Activated CD4-positive, alpha-beta T cell treated with anti-CD3 and anti-CD28 coated beads, Interleukin-2, amount 10 ng/mL, durations not matched to agents 7 days and 5 days (primary cell): ENCODE measurements at places on chromosomes 2 and 18. TPM values are rescaled to one million over a fixed set of nuclear protein-coding genes. Genes with fewer than 3 reads are reported as not detected.

C2orf15 gene
- total RNA-seq = 0.72 TPM

- no peak overlapping the region for H3K4me3 ChIP-seq
- H3K36me3 ChIP-seq = no peaks in the 10 kb centered on the region
- no peaks in the 10 kb centered on the region for H3K4me1 ChIP-seq
- H3K27ac ChIP-seq = no peak overlapping the region
- peaks cover 30% of the 10 kb centered on the region for H3K27me3 ChIP-seq
- no peak for DNase-seq
These were observed 66.2 kb upstream of the DLX2 start for GRCh38 chr2:172168917-172169346.

GRCh38 chr2:237440819-237441281 is 26.9 kb upstream of the COL6A3 start:
- H3K4me1 ChIP-seq = peaks cover 57% of the 10 kb centered on the region
- H3K4me3 ChIP-seq = no peak overlapping the region
- peaks cover 3% of the 10 kb centered on the region for H3K36me3 ChIP-seq
- H3K27me3 ChIP-seq = no peaks in the 10 kb centered on the region
- DNase-seq = peak; percentile 24
- peak overlapping the region; percentile 38 for H3K27ac ChIP-seq

GRCh38 chr18:24726727-24727492 is 266.5 kb downstream of the HRH4 start:
- H3K4me1 ChIP-seq = peaks cover 2% of the 10 kb centered on the region
- no peak overlapping the region for H3K27ac ChIP-seq

DNA sequence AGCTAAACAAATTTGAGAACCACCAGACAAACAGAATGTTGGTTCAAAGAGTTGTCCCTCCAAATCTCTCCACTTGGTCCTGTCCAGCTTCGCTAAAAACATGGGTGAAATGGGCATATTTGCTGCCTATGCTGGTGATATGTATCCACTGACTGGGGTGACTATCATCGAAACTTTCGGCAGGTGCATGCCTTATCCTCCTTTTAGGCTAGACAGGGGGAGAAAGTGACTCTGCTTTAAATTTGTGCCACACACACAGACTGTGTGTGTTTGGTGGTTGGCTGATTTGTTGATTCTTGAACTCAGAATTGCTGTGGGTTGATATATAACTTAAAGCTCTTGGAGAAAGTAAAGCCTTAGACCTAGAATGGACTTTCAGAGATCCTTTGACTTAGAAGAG is 324.1 kb upstream of the NT5C1B start:
- no peaks in the 10 kb centered on the region for H3K27me3 ChIP-seq
- no peak overlapping the region for H3K27ac ChIP-seq
- no peak overlapping the region for H3K4me3 ChIP-seq
- H3K4me1 ChIP-seq = no peaks in the 10 kb centered on the region
- H3K36me3 ChIP-seq = no peaks in the 10 kb centered on the region

DNA sequence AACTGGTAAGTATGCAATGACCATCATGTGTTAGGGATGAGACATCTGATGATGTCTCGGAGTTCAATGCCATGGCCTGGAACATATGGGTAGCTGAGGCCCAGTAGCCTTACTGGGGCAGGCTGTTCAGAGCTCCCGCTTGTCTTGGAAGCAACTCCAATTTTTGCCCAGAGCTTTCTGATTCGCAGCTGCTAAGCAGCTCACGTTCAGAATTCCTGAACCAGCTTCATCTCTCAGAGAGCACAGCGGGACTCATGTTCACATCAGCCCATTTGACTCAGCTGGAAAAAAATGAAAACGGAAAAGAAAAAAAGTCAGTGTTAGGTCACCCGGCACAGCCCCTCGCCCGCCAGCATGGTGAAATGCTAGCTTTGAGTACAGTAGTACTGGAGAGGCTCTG is 16.8 kb upstream of the LRATD1 start:
- no peak overlapping the region for H3K4me3 ChIP-seq
- H3K27ac ChIP-seq = no peak overlapping the region
- H3K36me3 ChIP-seq = no peaks in the 10 kb centered on the region

DNA sequence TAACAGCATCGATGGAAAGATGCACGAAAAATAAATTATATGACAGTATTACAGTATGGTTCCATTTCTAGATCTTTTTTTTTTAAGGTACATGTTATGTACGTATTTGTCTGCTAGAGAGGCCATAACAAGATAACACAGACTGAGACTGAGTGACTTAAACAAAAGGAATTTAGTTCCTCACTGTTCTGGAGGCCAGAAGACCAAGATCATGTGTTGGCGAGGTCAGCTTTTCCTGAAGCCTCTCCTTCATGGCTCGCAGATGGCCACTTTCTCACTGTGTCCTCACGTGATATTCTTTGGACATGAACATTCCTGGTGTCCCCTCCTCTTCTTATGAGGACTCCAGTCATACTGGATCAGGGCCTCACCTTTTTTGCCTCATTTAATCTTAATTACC is 177.4 kb downstream of the CAPN13 start:
- DNase-seq = no peak
- H3K36me3 ChIP-seq = peaks cover 1% of the 10 kb centered on the region
- H3K27ac ChIP-seq = no peak overlapping the region
- no peaks in the 10 kb centered on the region for H3K27me3 ChIP-seq

DNA sequence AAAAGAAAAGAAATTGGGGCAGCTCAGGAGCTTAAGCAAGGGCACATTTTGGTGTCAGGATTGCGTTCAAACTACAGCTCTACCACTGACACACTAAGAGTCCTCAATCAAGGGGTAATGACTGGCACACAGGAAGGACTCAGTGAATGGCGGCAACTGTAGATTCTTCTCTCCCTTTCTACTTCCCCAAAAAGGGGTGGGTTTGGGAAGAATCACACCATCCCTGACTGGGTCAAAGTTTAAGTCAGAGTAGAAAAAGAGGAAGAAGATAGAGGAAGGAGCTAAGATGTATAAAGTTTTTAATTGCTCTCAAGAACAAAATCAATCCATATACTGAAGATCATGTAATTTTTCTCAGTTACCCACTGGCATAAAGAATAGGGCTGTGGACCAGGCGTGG is 2.6 kb downstream of the NLRC4 start:
- no peak overlapping the region for H3K4me3 ChIP-seq
- no peaks in the 10 kb centered on the region for H3K36me3 ChIP-seq
- no peak for DNase-seq
- no peak overlapping the region for H3K27ac ChIP-seq
- H3K4me1 ChIP-seq = peaks cover 8% of the 10 kb centered on the region

DNA sequence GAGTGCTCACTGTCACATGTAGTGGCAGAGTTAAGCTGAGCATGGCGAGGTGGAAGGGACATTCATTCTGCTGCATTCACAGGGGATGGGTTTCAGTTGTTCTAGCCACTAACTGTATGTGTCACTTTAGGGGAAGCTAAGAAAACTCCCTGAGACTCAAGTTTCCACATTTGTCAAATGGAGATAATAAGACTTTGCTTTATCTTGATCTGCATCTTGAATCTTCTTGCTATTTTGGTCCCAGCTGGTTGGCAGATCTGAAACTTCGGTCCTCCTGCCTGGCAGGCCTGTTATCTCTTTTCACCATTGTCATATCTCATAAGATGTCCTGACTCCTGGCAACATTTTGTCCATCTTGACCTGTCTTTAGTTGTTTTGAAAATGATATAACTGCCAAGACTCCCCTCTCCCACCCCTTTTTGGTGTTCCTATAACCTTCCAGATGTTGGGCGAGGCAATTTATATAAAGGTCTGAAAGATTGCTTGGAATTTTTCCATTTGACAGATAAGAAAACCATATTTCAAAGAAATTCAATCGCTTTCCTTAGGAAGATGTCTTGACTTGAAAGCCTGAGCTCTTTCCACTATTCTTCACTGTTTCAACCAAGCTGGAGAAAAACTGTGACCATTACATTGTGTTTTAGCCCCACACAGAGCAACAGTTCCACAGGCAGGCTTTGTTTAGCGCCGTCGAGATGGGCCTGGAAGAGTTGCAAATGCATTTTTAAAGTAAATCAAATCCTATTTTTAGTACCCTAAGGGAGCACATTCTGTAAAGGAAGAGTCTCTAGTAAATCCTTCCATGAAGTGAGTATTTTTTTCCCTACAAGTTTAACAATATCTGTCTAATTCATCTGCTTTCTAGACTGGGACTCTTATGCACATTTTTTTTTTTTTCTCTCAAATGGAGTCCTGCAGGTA is 33.4 kb downstream of the MYCN start:
- no peak overlapping the region for H3K4me3 ChIP-seq
- H3K4me1 ChIP-seq = peaks cover 10% of the 10 kb centered on the region
- DNase-seq = no peak
- no peaks in the 10 kb centered on the region for H3K36me3 ChIP-seq
- no peak overlapping the region for H3K27ac ChIP-seq
- H3K27me3 ChIP-seq = no peaks in the 10 kb centered on the region

DNA sequence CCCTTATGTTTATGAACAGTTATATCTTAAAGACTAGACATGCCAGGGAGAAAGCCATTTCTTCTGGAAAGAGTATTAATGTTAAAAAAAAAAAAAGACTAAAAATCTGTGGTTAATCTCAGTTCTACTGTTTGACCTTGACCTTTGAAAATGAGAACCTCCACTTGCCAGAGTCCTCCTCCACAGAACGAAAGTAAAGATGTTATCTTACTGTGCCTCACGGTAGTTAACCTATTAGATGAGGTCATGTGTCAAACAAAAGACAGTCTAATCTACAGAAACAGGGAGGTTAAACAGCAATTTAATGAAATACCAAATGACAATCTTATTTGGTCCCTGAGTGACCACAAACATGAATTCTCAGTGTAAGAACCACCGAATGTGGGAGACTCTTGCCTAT is 51.2 kb downstream of the SLC14A2 start:
- H3K4me3 ChIP-seq = peak overlapping the region; percentile 30
- no peaks in the 10 kb centered on the region for H3K36me3 ChIP-seq
- peak; percentile 38 for DNase-seq
- peaks cover 68% of the 10 kb centered on the region for H3K4me1 ChIP-seq

- peaks cover 30% of the 10 kb centered on the region for H3K4me1 ChIP-seq
- peaks cover 34% of the 10 kb centered on the region for H3K36me3 ChIP-seq
- H3K27me3 ChIP-seq = no peaks in the 10 kb centered on the region
- H3K4me3 ChIP-seq = no peak overlapping the region
- DNase-seq = no peak
These were observed 13.5 kb downstream of the PPP1CB start for GRCh38 chr2:28764909-28765711.
